ENCODE measurements at places on chromosomes 12 and 14.
A peak's percentile ranks its signal among the peaks of the same experiment; 100 is the strongest.

DNA sequence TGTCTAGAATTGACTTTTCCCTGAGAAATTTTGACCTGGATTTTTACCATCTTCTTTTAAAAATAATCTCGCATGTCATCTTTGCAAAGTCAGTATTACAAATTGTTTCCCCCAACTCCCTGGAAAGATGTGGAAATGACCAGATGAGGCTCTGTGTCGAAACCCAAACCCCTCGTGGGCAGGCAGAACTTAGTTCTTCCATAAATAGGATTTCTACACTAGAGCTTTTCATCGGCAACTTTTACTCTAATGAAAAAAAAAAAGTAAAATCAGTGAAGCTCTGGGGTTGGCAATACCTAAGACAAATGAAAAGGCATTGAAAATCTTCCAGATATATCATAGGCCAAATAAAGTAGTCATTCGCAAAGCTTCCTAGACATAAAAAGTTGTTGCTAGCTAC is 17.0 kb downstream of the SSPN start:
- no peak for DNase-seq

GRCh38 chr12:23891115-23891514 is 58.4 kb downstream of the SOX5 start:
- no peak for DNase-seq

GRCh38 chr12:95615749-95616148 is 64.5 kb upstream of the USP44 start:
- DNase-seq: no peak

DNA sequence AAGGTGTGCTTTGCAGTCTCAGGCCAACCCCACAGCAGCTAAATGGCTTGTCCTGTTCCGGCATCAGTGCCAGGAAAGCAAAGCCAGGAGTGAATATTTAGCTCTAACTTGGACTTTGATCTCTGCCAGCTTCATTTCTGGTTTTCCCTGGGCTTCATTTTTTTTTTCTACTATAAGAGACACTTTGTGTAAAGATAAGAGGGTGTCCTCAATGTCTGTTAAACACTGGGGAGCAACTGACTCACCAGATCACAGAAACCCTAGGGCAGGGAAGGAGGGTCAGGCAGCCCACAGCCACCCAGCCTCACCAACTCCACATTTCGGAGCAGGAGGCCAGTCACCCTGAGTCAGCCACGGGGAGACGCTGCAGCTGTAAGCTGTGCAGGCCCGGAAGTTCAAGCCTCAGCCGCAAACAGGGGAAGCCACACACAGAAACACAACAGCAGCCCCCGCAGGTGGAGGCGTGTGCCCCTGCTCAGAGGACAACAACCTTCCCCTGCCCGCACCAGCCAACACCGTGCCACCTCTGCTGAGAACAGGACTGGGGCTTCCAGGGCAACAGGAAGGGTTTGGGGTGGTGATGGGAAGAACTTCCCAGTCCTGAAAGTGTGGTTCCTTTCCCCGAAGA is 6.3 kb downstream of the TNFRSF1A start:
- peak; percentile 74 for DNase-seq

- peak; percentile 52 for DNase-seq
These were observed 29.2 kb downstream of the PRMT8 start for GRCh38 chr12:3520168-3520567.
